ENCODE measurements at places on chromosomes 16 and 17. TPM values are rescaled to one million over a fixed set of nuclear protein-coding genes. Genes with fewer than 3 reads are reported as not detected.

The C17orf78 gene
- total RNA-seq: not detected

The FZD2 gene
- 35.4 TPM for total RNA-seq

The CPNE7 gene
- total RNA-seq: 9.5 TPM

The MYH2 gene
- total RNA-seq: not detected

The WNT9B gene
- under 0.01 TPM for total RNA-seq

The STUB1 gene
- 113 TPM for total RNA-seq

- DNase-seq: peak; percentile 10
Observed at GRCh38 chr17:35679007-35679682, 52.3 kb upstream of the RASL10B start.

GRCh38 chr16:57559072-57559790, 16.8 kb downstream of the ADGRG5 start:
- DNase-seq: no peak

DNA sequence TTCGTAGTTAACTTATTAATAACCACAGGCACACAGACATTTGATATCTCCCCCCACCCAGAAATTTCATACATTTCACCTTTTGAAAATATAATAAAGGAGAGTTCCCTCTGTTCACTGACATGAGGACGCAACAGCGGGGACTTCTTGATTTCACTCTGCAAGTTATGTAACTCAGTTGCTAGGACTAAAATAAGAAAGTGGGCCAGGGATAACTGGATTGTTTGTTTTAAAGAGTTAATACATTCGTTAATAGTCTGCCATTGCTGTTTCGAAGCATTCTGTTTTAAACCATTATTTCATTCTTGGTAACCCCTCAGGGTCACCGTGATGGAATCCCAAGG, 1.2 kb downstream of the RHOT1 start:
- no peak for DNase-seq

DNA sequence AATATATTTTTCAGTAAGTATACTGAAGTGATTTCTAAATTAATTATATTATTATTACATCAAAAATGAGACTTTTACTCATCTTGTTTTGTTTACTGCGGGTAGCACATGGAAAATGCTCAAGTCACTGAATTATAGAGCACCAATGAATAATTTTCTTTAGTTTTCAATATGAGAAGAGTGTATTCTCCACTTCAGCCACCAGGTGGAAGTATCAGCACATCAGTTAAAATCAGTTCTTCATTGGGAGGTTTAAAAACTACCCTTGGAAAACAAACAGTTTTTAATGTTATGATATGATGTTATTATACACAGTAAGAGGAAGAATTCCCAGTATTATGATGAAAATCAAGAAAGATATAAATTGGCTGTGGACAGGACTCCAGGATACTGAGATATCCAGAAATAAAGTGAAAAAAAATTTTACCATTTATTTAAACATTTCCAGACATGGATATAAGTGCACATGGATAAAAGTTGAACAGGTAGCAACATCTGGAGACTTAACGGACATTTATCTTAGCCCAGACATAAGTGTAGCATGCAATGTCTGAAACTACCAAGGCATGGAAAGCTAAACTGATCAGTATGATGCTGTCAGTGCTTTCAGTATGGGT, 467.3 kb downstream of the KCNJ2 start:
- peak; percentile 37 for DNase-seq

DNA sequence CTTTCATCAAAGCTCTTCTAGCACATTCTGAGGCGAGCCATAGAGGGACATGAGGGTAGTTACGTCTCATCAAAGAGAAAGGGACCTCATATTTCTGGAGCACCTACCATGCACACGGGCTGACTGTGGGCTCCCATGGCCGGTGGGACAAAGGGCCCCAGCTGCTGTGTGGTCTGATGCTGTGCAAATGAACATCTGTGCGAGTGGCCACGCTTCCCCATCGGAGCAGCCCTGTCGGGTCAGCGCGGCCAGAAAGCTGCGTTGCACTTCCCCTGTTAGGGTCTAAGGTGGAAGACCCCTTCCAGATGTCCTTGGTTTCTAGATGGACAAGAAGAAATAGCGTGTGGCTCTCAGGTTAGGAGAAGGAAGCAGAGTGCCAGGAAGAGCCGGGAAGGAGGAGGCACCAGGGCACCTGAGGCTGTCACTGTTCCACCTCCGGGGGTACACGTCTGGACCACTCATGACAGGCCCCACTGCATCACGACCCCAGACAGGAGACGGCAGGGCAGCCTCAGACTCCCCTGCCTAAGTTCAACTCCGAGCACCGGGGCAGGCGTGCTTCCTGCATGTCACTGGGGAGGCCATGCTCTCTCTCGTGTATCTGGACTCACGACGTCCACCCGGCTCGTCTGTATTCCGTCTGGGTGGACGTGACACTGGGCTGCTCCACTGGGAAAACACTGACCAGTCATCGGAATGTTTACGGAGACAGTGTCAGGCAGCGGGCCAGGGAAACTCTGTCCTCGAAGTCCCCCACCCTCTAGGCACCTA, 8.5 kb upstream of the BAIAP2 start:
- no peak for DNase-seq

GRCh38 chr16:47310792-47311211, 150.1 kb downstream of the ITFG1 start:
- no peak for DNase-seq

DNA sequence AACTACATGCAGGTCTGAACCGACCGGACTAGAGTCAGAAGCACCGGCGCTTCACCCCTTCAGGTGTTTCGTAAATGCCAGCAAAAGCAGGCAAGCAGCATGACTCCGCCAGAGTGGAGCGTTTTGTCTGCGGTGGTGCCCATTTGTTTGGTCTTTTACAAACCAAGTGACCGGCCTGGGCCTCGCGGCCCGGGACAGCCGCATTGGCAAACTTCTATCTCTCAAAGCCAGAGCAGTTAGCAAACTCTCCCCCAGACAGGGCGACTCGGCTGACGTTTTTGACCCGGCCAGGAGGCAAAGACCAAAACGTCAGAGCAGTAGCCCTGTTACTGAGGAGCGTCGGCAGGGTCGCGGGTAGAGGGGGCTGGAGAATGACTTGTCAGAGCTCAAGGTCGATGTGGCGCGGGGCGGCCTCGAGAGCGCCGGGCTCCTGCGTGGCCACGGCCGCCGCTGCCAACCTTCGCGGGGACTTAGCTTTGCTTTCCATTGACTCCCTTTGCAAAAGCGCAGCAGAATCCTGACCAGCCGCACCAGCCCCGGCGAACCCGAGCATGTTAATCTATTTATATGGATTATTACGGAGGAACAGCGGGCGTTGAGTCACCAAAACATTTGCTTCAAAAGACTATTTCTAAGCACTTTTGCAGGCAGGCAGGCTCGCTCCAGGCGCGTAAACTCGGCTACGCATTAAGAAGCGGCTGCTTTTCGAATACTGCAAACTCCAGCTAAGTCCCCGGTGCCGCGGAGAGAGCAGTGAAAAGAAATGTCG, 763 bp upstream of the SOX9 start:
- DNase-seq: peak; percentile 85

- DNase-seq: no peak
Observed at GRCh38 chr17:78166416-78166815, 2.0 kb upstream of the SYNGR2 start.

GRCh38 chr16:86567701-86568581, 1.3 kb downstream of the FOXC2 start:
- peak; percentile 51 for DNase-seq

DNA sequence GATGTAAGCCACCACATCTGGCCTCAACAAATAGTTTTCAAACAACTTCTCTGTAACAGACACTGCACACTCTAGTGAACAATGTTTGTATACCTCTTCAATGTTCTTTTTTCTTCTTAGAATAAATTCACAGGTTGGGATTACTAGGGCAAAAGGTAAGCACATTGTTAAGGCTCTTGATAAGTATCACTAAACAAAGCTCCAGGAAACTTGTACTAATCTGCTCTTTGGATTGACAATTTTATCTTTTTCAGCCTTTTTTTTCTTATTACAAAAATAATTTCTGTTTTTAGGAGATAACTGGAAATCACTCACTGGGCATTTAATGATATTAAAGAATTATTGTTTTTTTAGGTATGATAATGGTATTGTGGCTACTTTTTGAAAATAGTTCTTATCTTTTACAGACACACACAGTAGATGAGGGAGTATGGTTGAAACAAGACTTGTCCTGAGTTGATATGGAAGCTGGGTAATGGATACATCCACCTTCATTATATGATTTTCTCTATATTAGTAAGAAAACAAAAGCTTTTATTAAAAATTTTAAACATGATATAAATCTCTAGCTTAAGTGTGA, 7.7 kb upstream of the MPRIP start:
- DNase-seq: no peak

- DNase-seq: no peak
Observed at GRCh38 chr17:35521150-35521549, 16.3 kb downstream of the SLFN12L start.

- peak; percentile 43 for DNase-seq
Observed at GRCh38 chr17:68352041-68352440, 60.7 kb downstream of the ARSG start.

- no peak for DNase-seq
Observed at GRCh38 chr17:79537061-79537460, 73.8 kb downstream of the RBFOX3 start.

- peak; percentile 57 for DNase-seq
Observed at GRCh38 chr16:17433577-17434451, 36.9 kb downstream of the XYLT1 start.

DNA sequence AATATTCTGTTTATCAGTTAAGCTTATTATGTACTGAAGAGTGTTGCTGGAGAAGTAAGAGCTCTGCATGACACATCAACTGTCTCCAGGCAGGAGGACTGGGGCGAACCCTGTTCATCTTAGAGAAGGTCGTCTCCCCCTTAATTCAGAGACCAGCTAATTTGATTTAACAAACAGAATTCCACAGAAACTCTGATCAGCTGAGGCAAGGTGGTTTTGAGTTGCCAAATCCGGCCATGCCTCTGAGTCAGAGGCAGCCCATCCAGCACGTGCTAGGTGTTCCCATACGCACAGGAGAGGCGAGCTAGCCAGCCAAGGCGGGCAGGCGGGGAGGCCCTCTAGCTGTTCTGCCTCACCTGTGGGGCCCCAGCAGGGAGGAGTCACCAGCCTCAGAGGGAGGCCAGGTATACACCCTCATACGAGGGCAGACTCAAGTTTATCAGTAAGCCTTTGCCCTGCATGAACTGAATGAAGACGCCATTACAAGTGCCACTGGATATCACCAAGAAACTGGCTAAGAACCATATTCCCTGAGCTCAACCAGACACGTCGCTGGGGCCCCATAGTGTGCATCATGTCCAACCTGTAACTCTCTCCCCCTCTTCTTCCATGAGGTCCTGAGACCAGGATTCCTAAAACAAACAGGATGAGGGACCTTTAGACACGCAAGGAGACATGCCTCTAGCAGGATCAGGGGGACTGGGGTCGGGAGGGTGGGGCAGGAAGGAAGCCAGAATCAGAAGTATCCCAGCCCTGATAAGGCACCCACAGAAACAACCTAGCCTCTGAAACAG, 25.7 kb downstream of the STAT5A start:
- DNase-seq: no peak

- no peak for DNase-seq
Observed at GRCh38 chr16:87739801-87740200, 26.0 kb downstream of the KLHDC4 start.

DNA sequence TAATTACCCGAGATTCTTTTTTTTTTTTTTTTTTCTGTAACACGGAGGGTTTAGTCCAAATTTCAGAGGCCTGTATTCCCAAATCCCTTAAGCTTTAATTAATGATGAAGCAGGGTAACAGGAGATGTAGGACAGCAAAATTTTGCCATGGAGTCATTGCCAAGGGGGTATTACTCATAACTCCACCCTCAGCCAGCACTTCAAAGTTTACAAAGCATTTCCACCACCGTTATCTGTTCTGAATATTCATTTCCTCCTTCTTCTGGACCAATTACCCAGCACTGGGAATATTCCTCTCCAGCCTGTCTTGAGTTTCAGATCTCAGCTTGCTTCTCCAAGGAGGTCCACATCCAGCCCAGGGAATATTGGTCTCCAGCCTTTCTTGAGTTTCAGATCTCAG, 747.5 kb upstream of the EEF2KMT start:
- no peak for DNase-seq

- no peak for DNase-seq
Observed at GRCh38 chr17:65977041-65977440, 214.9 kb downstream of the CEP112 start.

DNA sequence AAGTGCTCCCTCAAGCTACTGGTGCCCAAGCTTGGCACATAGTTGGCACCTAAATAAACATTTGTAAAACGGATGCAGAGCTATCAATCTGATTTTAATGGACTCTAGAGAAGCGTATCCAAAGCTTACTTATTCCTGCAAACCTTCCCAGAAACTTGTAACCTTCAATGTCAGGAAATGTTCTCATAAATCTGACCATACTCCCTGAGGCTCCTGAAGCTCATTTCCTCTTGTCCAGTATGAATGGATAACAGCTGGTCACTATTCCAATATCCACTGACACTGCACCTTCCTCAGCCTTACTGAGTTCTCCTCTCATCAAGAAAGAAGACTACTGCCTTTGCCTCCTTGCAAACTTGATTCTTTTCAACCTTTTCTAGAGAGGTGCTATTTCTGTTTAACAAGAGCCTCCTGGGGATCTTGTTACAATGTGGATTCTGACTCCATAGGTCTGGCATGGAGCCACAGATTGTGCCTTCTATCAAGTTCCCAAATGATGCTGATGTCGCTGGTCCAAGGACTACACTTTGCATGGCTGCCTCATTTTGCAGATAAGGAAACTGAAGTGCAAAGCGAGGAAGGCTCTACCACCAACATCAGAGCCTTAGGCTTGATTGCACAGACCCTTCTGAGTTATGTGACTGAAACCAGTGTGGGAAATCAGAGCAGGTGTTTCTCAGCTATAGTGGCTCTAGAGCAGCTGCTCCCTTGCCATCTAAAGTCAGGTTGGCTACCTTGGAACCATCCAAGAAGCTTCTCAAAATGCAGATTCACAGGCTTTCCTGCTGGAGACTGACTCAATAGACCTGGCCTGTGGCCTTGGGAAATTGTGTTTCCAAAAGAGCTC, 377.8 kb downstream of the SOX9 start:
- DNase-seq: no peak

DNA sequence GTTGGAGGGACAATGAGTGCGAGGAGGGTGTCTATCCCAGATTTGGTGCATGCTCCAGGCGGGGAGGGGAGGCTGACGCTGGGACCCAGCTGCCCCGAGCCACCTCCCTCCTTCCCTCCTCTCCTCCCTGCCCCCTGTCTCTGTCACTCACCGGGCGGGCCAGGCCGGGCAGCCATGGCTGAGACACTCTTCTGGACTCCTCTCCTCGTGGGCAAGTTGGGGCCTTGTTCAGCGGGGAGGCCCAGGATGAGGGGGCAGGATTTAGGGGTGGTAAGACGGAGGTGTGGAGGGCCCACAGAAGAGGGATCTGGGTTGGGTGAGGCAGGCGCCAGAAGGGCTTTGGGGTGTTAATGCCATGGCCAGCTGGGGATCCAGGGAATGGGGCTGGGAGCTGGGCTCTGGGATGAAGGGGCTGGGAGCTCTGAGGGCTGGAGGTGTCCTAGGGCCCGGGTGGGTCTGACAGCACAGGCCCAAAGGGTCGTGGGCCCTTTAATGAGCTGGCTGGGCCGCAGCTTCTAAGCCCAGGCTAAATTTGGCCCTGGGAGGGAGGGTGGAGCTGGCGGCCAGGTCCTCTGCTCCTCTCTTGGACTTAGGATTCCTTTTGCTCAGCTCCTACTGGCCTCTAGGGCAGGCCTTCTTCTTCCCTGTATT, at the start of gene SGCA:
SGCA (plus strand) TSS at position 139 of the 651 bp plus-strand sequence; CDS start at position 175, 36 bp downstream.
- no peak for DNase-seq
